NCI-H82 (cell line): ENCODE measurements at places on chromosomes 1 and 21.

- DNase-seq: peak; percentile 94
These were observed at the start of gene DNAJC6 for GRCh38 chr1:65309304-65310077. DNAJC6 (plus strand) TSS chr1:65309543; CDS start chr1:65309746, 203 bp downstream.

GRCh38 chr21:26148071-26148839 lies 22.3 kb downstream of the APP start:
- DNase-seq: no peak

GRCh38 chr1:243391355-243391754 lies 135.5 kb downstream of the SDCCAG8 start:
- DNase-seq: no peak

DNA sequence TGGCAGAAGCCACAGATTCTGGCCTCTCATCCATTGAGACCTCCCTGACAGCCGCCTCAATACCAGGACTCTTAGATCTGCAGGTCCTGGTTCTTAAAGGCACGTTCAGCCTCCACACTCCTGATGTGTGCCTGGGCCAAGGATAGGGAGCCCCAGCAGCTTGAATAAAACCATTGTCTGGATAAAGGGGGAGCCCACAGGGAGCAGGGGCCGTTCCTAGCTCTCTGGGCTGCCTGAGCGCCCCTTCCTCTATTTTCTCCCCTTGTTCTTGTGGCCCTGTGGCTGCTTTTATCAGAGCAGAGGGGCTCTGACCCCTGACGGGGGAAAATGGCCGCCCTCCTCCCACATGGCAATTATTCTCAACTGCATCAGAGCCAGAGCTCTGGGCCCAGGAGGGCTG lies 200.8 kb downstream of the HUNK start:
- no peak for DNase-seq

- no peak for DNase-seq
These were observed 32.9 kb downstream of the RASSF5 start for GRCh38 chr1:206540044-206540780.

DNA sequence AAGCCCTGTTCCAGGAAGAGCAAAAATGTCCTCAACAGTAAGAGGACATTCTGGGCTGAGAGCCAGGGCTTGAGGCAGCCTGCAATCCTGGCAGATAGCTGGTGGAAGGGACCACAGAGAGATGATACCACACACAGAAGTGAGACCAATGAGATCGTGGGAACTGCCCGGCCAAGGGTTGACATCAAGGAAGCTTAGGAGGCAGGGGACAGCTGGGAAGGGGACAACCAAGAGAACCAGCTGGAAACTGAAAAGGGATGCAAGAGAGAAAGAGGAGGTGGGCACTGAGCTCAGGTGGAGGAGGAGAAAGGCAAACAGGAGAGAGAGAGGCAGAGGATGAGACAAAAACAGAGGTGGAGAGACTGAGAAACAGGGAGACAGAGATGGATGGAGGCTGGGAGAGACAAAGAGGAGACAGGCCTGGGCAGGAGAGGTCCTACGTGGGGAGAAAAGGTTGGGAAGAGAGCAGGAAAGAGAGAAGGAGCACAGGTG lies 9.2 kb downstream of the PDZK1IP1 start:
- no peak for DNase-seq

DNA sequence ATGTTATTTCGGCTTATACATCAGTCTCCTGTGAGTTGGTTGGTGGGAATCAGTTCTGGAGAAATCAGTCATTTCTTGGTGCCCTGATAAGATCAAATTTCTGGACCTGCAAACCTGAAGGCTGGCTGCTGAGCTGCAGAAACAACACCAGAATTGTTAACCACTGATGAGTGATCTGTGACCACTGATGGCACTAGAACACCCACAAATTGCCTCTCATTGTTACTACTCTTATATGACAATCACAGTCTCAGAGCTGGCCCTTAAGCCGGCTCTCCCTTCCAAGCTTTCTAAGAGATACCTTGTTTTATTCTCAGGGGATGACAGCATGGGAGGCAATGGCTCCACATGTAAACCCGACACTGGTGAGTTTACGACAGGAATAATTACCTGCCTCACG lies 1.9 kb downstream of the C1orf162 start:
- DNase-seq: no peak

- DNase-seq: no peak
These were observed 43.7 kb downstream of the SYT6 start for GRCh38 chr1:114109981-114110380.

DNA sequence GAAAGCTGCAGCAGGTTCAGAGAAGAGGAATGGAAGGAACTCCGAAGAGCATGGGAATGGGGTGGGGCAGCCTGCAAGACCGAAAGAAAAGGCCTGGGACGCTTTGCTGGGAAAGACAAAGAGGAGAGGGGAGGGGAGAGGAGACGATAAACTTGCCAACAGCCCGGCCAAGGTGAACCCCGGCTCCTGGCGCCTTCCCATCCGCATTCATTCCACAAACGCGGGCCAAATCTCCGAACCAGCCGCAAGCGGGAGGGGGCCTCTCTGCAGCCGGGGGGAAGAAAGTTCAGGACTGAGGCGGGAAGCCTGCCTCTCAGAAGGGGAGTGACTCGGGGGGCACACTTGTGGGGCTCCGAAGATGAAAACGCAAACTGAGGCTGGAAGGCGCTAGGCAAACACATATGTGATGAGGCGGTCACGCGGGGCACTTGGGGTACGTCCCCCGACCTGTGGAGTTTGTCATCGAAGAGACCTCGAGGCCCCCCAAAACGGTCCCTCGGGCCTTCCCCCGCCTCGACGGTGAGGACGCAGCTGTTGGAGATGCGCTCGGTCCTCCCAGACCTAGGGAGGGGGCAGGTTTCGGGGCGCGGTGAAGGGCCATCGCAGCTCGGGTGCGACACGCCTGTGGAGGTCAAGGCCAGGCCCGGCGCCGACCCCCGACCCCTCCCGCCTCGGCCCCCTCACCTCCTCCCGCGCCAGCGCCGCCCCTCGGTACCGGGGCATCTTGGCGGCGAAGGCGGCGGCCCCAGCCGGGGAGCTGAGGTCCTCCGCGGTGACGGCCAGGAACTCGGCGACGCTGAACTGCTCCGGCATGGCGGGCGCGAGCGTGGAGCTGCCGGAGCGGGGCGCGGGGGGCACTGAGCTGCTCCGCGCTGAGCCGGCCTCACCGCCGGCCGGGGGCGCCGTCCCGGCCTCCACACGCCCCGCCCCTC lies at the start of gene ASAP3:
Gene ASAP3, minus strand, starts transcription at position 859 of the 932 bp plus-strand sequence. Its CDS starts 46 bp downstream, at position 813.
- no peak for DNase-seq

DNA sequence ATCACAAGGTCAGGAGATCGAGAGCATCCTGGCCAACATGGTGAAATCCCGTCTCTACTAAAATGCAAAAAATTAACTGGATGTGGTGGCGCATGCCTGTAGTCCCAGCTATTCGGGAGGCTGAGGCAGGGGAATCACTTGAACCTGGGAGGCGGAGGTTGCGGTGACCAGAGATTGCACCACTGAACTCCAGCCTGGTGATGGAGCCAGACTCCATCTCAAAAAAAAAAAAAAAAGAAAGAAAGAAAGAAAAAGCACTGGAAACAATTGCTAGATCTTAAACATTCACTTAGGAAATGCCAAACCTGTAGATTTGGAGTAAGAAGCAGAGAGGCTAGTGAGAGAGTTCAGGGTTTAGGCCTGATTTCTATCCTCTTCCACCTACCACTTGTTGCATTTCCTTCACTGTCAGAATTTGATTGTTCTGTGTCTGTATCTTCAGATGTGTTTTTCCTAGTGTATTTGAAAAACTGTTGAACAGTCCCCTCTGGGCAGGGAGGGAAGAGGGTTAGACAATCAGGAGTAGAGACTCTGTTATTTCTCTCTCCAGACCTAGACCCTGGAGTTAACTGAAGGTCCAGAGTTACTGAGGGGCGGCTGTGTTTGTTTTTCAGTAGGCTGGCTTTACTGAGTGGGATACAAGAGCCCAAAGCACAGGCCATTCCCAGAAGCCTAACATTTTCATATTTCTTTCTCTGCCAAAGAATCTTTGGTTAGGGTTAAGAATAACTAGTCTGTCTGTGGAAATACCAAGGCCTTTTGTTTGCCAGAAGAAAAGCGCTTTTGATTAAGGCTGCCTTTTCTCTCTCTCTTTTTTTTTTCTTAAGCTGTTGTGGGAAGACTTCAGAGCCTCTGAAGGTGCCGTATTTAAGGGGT lies 31.1 kb upstream of the MACF1 start:
- no peak for DNase-seq

GRCh38 chr1:241837901-241838300 lies 10.1 kb upstream of the EXO1 start:
- DNase-seq: no peak

DNA sequence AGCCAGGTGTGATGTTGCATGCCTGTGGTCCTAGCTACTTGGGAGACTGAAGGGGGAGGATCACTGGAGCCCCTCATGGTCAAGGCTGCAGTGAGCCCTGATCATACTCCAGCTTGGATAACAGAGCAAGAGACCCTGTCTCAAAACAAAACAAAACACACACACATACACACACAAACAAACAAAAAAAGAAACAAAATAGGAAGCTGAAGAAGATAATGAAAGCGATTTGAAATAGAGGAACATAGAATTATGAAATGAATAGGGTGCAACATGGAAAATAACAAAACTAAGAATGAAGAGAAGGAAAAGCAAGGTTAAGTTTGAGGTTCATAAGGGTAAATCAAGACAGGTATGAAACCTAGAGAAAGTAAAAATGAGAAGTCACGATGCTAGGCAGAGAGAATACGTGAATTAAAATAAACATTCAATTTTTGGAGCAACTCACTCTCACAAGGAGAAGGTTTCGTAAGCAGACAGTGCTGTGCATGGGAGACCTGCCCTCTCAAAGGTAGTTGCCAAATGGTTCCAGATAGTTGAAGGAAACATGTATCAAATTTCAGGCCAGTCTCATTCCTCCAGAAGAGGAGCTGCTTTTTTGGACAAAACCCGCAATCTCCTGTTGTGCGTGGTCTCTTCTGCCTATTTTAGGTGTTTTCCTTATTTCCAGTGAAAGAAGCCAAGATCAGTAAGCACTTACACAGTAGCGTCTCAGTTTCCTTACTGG lies 3.3 kb downstream of the CD46 start:
- DNase-seq: no peak

DNA sequence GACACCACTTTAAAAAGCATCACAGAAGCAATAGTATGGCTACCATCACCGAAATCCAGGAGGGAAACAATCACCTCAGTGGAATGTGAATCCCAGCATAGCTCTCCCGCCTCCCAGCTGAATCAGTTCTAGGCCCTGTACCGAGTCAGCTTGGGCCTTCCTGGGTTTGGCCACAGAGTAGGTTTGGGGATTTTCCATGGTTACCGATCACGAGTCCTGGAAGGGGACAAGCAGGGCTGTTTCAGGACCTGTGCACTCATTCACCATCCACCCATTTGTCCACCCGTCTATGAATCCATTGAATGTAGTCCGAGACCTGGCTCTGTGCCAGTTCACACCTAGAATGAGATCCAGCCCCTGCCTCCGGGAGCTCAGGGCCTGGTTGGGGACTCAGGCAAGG lies 94.2 kb downstream of the ARHGEF10L start:
- DNase-seq: peak; percentile 13

- peak; percentile 99 for DNase-seq
These were observed 10.9 kb upstream of the BOLA1 start for GRCh38 chr1:149888247-149888998.

DNA sequence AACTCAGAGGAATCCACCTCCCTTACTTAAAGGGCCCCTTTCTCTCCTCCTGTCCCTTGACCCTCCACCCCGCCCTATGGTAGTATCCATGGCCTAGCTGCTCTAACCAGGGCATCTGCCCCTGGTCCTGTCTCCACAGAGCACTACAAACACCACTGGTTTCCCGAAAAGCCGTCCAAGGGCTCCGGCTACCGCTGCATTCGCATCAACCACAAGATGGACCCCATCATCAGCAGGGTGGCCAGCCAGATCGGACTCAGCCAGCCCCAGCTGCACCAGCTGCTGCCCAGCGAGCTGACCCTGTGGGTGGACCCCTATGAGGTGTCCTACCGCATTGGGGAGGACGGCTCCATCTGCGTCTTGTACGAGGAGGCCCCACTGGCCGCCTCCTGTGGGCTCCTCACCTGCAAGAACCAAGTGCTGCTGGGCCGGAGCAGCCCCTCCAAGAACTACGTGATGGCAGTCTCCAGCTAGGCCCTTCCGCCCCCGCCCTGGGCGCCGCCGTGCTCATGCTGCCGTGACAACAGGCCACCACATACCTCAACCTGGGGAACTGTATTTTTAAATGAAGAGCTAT lies 1.7 kb downstream of the BTG2 start:
- no peak for DNase-seq

- DNase-seq: peak; percentile 77
These were observed 12.3 kb upstream of the SEMA4A start for GRCh38 chr1:156140879-156141707.

- no peak for DNase-seq
These were observed 25.6 kb downstream of the SLX9 start for GRCh38 chr21:44965251-44966022.

GRCh38 chr1:175118375-175119367 lies 51.0 kb downstream of the TNN start:
- DNase-seq: no peak

DNA sequence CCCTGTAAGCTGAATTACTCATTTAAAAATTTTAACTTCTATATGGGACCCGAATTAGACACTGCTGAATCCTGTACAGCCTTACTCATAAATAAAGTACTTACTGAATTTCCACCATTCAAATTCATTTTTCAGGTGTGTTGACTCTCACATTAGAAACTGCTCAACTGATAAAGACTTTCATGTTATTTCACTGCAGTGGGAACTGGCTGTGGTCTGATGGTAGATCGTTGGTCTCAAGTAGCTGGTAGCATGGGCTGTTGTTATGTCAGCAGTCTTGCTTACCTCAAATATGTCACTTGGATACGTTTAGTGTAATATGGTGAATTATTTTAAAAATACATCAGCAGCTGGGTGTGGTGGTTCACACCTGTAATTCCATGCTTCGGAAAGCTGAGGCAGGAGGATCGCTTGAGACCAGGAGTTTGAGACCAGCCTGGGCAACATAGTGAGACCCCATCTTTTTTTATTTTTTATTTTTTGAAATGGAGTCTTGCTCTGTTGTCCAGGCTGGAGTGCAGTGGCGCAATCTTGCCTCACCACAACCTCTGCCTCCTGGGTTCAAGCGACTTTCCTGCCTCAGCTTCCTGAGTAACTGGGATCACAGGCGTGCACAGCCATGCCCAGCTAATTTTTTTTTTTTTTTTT lies 10.4 kb downstream of the DEGS1 start:
- no peak for DNase-seq

- no peak for DNase-seq
These were observed 8.4 kb downstream of the CEPT1 start for GRCh38 chr1:111148376-111148881.

DNA sequence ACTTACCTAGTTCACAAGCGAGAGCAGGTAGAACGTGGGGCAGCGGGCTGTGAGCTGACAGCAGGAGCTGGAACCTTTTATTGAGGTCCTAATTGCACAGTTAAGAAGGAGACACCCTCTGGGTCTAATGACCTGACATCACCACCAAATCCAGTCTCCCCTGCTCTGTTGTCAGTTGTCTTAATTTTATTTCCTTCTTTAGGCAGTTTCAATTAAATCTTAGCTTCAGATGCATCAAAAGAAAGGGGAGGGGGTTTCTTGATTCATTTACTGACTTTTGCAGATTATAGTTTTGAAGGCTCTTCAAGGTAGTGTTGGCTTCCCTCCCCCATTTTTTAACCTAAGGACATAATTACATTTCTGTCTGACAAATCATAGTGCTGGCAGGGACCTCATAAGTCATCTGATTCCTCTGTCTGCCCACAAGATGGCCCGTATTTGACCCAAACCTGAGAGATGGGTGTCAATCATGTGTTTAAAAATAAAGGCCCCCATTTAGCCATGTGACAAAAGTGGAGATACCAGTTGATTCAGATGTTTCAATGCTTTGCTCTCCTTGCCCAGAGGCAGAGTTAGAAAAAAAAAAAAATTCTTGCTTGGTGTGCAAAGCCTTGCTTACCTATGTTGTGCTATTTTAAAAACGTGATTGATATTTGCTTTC lies at the start of gene TCHHL1:
Gene TCHHL1, minus strand, starts transcription at position 51 of the 661 bp plus-strand sequence. CDS start 921 bp downstream, outside the sequence.
- no peak for DNase-seq
